Stimulated activated effector memory CD8-positive, alpha-beta T cell treated with anti-CD3 and anti-CD28 coated beads, Interleukin-12 subunit alpha, Interleukin-12 subunit beta, amount 100 ng/mL, for 72 hours (primary cell): ENCODE measurements at places on chromosomes 11 and 22.

GRCh38 chr11:68138237-68138636, 17.0 kb upstream of the CHKA start:
- no peak for DNase-seq

DNA sequence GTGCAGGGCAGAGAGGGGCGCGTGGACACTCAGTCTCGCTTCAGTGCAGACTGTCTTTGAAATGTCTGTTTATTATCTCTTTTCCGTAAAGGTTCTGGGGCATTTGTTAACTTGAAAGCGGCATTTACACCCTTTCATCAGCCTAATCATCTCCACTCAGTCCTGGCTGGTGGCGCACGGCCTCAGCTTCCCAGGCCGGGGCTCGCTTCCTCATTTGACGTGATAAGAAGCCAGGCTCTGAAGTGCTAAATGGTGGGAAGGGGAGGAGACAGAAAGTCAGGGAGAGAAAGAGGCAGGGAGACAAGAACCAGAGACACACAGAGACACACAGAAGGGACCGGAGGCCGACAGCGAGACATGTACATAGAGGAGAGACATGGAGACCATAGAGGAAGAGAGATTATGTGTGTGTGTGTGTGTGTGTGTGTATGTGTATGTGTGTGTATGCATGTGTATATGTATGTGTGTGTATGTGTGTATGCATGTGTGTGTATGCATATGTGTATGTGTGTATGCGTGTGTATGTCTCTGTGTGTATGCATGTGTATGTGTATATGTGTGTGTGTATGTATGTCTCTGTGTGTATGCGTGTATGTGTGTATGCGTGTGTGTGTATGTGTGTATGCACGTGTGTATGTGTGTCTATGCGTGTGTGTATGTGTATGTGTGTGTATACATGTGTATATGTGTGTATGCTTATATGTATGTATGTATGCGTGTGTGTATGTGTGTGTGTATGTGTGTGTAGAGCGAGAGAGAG, 101.5 kb downstream of the ST3GAL4 start:
- DNase-seq = no peak

- DNase-seq = no peak
Measured at GRCh38 chr11:12540913-12541582, 133.2 kb upstream of the TEAD1 start.

GRCh38 chr11:64018310-64018709, 17.4 kb upstream of the FLRT1 start:
- no peak for DNase-seq

DNA sequence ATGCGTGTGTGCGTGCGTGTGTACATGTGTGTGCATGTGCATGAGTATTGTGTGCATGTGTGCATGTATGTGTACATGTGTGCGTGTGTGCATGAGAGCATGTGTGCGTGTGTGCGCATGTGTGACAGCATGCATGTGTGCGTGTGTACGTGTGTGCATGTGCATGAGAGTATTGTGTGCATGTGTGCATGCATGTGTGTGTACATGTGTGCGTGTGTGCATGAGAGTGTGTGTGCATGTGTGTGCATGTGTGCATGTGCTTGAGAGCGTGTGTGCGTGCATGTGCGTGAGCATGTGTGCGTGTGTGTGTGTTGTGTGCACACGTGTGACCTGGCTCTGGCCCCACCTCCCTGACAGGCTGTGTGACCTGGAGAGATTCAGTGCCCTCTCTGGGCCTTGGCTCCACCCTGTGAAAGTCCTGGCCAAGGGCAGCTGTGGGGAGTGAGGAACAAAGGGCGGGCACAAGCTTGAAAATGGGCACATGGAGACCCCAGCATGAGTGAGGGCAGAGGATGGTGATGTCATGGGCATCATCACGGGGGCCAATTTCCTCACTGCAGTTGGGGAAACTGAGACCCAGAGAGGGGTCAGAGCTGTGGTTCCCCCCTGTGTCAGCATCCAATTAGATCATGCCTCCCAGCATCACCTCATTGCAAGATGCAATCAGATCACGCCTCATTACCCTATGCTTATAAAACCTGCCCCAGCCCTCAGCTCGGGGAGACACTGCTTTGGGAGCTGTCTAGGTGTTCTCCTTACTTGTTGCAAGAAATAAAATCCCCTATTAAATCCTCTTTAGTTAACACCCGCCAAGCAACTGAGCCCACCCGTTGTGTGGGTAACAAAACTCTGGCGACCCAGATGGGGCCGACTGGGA, 658 bp downstream of the ACY3 start:
- DNase-seq = no peak

GRCh38 chr11:86753459-86753858, 46.9 kb upstream of the PRSS23 start:
- no peak for DNase-seq

DNA sequence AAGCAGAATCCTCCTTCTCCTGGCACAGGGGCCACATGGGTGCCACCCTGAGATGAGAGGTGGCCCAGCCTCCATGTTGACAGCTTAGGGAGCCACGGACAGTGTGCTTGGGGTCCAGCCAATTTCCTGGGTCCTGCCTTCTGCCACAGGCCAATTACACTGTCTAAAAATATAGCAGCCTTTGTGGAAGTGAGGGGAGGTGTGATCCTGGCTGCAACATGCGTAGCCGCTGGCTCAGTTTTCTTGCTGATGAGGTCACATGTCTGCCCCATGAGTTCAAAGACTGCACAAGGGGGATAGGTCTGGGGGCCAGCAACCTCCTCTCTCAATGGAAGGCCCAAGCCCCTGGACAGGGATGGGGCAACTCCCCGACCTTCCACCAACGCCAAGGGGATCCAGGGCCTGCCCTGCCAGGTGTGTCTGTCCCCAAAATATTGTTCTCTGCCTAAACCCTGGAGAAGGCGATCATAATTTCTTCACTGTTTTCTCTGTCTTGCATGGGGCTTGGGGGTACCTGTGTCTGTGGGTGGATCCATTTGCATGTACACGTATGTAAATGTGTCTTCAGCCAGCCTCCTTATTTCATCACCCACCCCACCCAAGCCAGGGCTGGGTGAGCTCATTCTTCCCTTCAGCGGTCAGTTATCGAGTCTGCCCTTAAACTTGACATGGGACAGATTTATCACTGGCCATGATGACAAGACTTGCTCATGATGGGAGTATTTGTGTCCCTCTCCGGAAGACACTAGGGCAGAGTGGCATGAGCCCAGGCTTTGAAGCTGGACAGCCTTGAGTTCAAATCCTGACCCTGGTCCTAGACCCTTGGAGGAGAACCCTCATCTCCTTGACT, 59.4 kb downstream of the OTOG start:
- DNase-seq = no peak

- peak; percentile 34 for DNase-seq
Measured at GRCh38 chr22:21444701-21445436, 22.3 kb upstream of the TMEM191C start.

DNA sequence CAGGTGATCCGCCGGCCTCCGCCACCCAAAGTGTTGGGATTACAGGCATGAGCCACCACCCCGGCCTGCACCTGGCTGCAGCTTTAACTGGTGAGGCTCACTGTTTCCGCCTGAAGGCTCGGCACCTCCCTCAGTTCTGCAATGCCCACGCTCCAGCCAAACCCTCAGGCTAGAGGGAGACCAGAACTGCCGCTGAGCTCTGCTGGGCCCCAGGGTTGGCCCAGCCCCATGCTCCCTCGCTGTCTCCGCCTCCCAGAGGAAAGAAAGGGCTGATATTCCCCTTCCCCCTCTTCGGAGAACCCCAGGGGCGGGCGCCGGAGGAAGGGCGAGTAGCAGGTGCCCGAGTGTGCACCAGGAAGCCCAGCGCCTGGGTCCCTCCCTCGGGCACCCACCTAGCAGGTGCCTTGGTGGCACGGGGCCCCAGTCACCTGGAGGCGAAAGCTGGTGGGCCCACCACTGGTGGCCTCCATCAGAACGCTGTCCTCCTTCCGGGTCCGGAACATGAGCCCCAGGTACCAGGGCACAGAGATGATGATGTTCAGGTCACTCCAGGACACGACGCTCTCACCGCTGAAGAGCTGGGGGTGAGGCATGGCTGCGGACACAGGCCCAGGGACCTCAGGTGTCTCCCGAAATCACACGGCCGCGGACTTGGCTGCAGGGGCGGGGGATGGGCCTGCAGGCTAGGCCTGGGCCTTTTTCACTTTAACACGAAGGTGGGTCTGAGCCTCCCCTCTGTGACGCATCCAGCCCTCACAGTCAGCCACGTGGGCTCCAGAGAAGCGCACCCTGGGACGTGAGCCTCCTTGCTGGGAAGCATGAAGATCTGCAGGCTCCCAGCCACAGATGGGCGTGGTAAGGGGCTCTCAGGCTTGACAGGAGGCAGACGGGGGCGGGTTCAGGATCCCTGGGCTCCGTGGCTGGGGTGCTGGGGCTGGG, 73.3 kb downstream of the TRMU start:
- no peak for DNase-seq

DNA sequence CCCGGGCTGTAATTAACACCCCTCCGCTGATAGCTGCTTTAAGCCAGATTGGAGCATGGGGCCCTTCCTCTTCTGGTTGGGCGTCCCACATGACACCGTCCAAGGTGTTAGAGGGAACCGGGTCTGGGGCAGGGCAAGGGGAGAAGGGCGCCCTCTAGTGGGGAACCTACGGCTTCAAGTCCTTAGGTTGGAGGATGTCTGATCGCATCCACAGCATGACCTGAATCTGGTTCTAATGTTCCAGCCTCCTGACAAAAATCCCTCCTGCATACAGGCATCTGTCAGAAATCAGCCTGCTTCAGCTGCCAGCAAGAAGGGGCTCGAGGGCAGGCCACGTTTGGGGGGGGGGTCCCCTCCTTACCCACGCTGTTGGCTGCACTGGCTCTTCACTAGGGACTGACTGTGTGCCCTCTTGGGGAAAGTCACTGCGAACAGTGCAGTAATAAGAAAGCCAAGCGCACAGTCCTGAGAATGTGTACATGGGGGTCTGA, 94.2 kb upstream of the TBCEL start:
- peak; percentile 24 for DNase-seq

- no peak for DNase-seq
Measured at GRCh38 chr11:123628936-123629683, 25.3 kb downstream of the SCN3B start.

DNA sequence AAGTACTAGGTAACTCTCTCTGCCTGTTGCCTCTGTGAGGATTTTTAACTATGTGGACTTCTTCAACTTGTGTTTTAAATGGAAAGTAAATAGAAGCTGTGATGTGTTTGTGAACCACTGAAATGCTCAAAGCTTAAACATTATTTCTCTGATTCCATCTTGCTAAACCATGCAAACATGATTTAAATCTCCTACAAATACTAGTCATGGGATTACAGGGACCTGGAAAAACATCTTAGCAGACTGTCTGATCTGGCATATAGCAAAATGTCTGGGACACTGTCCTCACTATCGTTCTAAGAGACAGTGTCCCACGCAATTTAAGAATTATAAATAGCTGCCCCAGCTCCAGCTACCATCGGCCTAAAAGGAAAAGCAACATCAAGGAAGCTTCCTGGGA, 914.5 kb upstream of the FAT3 start:
- no peak for DNase-seq

DNA sequence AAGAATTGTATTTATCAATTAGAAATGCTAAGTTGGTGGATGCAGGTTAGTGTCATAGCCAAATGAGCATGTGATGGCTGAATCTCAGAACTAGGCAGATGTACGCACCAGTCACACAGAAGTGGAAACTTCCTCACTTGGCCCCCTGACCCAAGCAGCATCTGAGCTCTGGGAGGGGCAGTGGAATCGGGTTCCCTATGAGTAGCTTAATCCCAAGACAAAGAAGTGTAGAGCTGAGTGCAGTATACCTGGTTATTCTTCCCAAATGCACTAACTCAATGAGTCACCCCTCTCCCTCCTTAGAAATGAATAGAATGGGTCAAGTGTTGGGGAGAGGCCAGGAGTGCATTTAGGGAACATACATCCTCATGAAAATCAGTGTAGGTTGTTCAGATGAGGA, 224.6 kb downstream of the FAT3 start:
- no peak for DNase-seq

DNA sequence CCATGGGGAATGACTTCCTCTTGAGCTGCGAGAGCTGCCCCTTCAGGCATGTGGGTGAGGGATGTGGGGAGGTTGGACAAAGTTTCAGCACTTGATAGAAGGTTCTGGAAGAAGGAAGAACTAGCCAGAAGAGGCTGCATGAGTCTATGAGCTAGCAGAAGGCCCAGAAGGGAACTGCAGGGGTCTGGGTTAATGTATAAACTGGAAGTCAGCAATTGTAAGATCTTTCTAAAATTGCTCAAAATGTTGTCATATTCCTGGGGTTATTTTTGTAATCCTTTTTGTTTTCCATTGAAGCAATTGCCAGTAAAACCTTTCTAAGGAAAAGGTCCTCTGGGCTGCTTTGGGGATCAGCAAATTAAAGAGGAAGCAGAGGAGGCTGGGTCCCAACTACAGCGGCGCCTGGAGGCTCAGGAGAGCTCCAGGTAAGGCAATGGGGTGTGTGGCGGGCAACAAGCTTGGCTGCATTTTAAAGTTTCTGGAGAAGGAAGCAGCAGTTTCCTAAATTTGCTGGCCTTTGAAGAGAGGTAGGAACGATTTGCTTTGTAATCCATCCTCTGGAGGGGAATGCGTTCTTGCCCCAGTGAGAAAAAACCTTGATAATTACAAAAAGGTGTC, 29.2 kb downstream of the ADAMTS15 start:
- no peak for DNase-seq

GRCh38 chr11:115418081-115418480, 86.1 kb downstream of the CADM1 start:
- DNase-seq = no peak

- no peak for DNase-seq
Measured at GRCh38 chr11:57546869-57547475, 9.6 kb downstream of the SMTNL1 start.

GRCh38 chr11:35036639-35037038, 102.3 kb upstream of the CD44 start:
- DNase-seq = no peak

DNA sequence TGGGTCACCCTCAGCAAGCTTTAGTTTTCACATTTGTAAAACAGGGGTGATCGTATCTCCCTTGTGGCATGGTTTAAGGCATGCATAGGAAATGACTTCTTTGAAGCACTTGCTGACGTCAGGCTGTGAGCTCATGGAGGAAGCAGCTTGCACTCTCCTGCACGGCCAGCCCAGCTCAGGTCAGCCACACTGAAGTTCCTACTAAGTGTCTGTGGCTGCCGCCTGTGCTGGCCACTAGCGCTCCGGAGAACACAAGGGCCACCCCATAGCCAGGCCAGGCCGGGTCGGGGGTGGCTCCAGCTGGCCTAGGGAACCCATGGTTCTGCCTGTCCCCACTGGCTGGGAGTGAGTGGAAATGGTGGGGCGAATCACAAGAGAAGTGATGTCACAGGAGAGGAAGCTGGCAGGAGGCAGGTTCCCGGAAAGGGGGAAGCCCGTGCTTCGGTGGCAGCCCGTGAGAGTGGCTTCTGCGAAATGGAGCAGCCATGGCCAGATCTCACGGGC, 28.2 kb downstream of the KCTD17 start:
- DNase-seq = peak; percentile 90

- DNase-seq = no peak
Measured at GRCh38 chr11:45142241-45143055, 4.0 kb upstream of the PRDM11 start.
